Activated T-cell treated with anti-CD3 and anti-CD28 coated beads, Interleukin-2, amount 50 U/mL, for 4 hours (primary cell): ENCODE measurements at places on chromosomes 2 and 18. TPM values are rescaled to one million over a fixed set of nuclear protein-coding genes. Genes with fewer than 3 reads are reported as not detected.

GRCh38 chr2:42895134-42895790 lies 102.9 kb upstream of the HAAO start:
- DNase-seq: no peak

GRCh38 chr2:181332044-181332605 lies 125.1 kb upstream of the ITGA4 start:
- DNase-seq: no peak

- no peak for DNase-seq
Measured at GRCh38 chr2:37848451-37848850, 76.6 kb upstream of the RMDN2 start.

GRCh38 chr18:48736321-48737260 lies 197.8 kb downstream of the CTIF start:
- DNase-seq: no peak

The SAG gene
- total RNA-seq: not detected

The ANKRD62 gene
- not detected for total RNA-seq

The C1QL2 gene
- total RNA-seq: not detected
